ENCODE measurements at places on chromosomes 16 and 17. TPM values are rescaled to one million over a fixed set of nuclear protein-coding genes. Genes with fewer than 3 reads are reported as not detected.

DNA sequence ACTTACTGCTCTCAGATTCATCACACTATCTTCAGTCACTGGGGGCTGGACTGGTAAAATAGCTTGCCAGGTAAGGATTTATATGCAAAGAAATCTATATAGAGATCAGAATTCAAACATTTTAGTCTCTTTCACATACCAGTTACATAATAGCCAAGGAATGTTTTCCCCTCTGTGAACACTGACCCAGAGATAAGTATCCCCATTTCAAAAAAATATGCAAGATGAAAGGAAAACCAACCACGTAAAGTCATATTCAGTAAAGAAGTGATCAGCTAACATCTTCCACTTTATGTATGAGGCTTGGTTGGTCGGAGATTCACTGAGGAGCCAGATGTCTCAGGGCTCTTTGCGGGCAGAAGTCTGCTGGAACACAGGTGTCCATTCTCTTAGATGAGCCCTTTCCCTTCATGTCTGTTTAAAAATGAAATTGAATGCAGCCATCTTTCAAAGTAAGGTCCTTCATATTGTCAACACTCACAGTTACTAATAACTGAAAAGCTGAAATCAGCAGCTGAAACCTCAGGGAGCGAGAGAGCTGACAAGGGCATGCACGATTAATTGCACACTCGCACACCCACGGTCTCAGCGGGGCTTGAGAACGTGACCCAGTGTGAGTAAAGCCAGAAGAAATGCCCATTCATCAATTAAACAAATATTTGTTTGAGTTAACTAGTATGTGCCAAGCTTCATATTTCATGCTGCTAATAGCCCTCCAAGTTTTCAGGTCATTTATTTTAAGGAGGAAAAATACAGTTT lies 161.2 kb downstream of the MRTFB start:
- no peak overlapping the region for H3K27ac ChIP-seq
- H3K27me3 ChIP-seq: no peaks in the 10 kb centered on the region

- H3K36me3 ChIP-seq: peaks cover 30% of the 10 kb centered on the region
- no peaks in the 10 kb centered on the region for H3K27me3 ChIP-seq
- H3K4me3 ChIP-seq: peak overlapping the region; percentile 92
- peaks cover 17% of the 10 kb centered on the region for H3K4me1 ChIP-seq
- H3K27ac ChIP-seq: peak overlapping the region; percentile 67
Observed at GRCh38 chr16:46620266-46621005, 743 bp downstream of the SHCBP1 start.

DNA sequence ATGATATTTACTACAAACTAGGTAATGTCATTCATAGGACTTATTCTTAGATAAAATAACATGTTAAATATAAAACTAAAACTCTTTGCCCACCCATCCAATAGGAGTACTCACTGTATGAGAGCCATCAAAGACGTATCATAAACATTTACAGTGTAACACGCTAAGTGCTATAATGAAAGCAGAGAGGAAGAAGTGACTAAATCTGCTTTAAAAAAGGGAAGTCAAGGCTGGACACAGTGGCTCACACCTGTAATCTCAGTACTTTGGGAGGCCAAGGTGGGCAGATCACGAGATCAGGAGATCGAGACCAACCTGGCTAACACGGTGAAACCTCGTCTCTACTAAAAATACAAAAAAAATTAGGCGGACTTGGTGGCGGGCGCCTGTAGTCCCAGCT lies 32.4 kb downstream of the SPAG9 start:
- H3K27ac ChIP-seq: no peak overlapping the region
- H3K27me3 ChIP-seq: no peaks in the 10 kb centered on the region
- H3K36me3 ChIP-seq: no peaks in the 10 kb centered on the region
- H3K4me1 ChIP-seq: no peaks in the 10 kb centered on the region
- no peak for DNase-seq
- H3K4me3 ChIP-seq: no peak overlapping the region

DNA sequence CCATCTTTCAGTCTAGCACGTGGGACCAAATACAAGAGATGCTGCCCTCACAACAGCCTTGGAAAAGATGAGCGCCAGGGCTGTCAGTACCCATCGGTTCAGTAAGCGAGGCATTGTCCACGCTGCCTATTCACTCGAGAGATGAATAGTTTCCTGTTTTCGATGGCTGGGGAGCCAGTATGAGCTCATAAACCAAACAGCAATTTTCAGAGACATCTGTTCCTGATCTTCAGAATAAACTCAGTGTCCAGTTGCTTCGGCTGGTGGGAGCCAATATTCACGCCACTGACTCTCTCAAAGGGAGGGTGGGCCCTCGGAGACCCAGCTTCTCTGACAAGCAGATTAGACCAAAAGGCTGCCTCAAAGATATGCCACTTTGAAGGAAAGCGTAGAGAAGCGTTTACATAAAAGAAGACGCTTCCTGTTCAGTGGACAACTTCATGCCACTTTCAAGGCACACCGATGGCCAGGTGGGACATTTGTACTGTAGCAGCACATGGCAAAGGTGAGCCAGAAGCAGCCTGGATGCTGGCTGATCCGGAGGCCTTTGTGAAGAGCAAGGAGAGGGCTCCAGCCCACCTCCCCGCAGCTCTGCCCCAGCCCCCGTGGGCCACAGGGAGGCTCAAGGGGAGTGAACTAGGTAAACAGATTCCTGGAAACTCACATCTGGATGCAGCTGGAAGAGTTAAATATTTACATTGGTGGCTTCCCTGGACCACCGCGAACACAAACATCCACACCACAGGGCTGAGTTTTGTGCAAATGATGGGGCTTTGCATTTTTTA lies 6.0 kb downstream of the TIMM22 start:
- H3K36me3 ChIP-seq: peaks cover 57% of the 10 kb centered on the region
- DNase-seq: no peak
- peaks cover 31% of the 10 kb centered on the region for H3K4me1 ChIP-seq
- H3K4me3 ChIP-seq: no peak overlapping the region
- H3K27me3 ChIP-seq: no peaks in the 10 kb centered on the region
- H3K27ac ChIP-seq: no peak overlapping the region

Gene YBX2
- 0.44 TPM for total RNA-seq

GRCh38 chr16:14302031-14302398 lies 230.9 kb downstream of the MRTFB start:
- no peak overlapping the region for H3K27ac ChIP-seq
- H3K4me1 ChIP-seq: peaks cover 35% of the 10 kb centered on the region
- H3K4me3 ChIP-seq: peak overlapping the region; percentile 81
- H3K36me3 ChIP-seq: peaks cover 5% of the 10 kb centered on the region
- peak; percentile 68 for DNase-seq

Gene QRICH2
- total RNA-seq: 0.56 TPM

GRCh38 chr17:37278247-37278894 lies 97.4 kb upstream of the C17orf78 start:
- H3K27ac ChIP-seq: no peak overlapping the region
- DNase-seq: no peak
- H3K36me3 ChIP-seq: peaks cover 64% of the 10 kb centered on the region
- peaks cover 8% of the 10 kb centered on the region for H3K4me1 ChIP-seq
- H3K4me3 ChIP-seq: no peak overlapping the region

Gene ADAMTS18
- total RNA-seq: not detected
